Stimulated activated naive B cell treated with anti-CD40 and anti-IgM and Interleukin-4, amounts not matched to agents 10 μg/mL and 1 μg/mL and 100 μg/mL, for 72 hours (primary cell): ENCODE measurements at places on chromosomes 6 and 20.

DNA sequence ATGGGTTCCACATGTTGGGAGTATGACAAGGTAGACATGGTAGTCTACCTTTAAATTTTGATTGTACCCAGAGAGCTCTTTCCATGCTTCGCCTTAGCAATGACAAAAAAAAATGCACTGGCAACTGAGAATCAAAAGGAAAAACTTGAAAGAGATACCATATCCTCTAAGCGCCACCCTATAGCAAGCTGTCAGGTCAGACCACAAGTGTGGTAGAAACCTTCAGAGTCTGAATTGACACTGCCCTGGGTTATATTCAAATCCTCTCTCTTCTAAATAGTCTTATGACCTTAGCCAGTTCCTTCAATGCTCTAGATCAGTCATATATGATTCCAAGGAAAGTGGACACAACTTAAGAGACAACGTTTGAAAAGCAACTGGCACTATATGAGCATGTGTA, 45.6 kb upstream of the SMLR1 start:
- no peak for DNase-seq

DNA sequence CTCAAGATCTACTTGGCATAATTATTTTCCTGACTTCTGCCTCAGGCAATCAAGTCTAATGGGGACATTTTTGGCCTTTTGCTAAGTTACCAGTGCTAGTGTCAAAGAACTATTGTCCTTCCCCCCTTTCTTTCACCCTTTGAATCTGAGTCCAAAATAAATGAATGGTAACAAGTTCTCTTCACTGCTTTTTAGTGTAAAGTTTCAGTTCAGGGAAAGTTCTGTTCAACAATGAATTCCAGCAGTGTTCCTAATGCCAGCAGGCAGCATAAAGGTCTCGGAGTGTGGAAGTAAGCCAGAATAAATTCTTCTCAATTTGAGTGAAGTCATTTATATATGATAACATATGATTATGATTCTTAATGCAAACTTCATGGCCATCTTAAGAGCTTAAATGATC, 20.8 kb upstream of the TSPYL1 start:
- DNase-seq: no peak

DNA sequence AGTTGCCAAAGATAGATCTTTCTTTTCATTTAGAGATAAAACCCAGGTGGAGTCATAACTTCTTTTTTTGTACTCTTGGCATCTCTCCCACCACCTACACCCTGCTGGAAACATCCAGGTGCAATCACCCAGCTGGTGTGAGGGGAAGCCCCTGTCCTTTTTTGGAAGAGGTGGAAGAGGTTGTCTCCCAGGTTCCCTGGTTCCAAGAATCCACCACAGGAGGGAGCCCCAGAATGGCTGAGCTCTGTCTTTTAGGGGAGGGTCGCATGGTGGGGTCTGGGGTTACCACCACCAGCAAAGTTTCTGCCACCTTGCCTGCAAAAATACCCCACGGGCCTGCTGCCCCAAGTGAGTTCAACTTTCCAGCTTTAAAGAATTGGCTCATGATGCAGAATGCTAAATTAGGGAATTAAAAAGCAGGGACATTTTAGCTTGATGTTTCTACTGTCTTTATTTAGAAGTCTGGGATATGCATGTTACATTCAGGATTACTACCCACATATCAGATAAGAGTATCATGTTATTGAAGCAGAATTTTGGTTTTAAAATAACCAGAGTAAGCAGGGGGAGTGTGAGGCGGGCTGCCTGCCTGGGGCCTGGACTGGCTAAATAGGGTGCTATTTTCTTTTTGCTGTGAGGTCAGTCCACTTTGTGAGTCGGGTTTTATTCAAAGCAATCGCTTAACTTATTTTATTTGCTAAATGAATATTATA, 11.0 kb downstream of the SMOC2 start:
- no peak for DNase-seq

DNA sequence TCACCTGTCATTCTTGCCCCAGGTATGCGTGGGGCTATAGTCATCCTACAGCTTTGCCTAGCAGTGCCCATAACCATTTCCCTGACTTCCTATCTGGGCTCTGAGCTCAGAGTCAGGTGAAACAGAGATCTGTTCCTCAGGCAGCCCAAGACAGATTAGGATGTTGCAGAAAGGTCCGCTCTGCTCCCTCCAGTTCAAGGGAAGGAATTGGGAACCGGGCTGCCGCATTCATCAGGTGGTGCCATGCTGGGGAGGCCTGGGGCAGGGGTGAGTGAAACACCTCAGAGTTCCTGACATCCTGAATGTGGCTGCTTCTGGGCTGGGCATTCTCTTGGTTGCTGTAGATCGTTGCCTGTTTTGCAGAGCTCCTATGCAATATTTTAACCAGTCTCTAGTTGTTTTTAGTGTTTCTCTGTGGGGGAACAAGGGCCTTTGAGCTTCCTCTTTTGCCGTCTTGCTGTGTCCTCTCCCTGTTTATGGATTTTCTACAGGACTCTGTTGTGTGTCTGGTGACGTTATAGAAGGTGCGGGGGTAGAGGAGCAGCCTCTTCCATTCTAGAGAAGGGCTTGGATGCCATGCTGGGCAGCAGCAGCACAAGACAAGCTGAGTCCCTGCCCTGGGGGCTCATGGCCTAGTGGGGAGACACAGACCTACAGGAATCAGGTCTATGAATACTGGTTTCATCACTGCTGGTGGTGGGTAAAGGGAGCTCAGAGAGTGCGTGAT, 9.2 kb downstream of the ENTPD6 start:
- DNase-seq: no peak
